ENCODE measurements at places on chromosomes 3 and 15.

- DNase-seq: no peak
These were observed 43.0 kb downstream of the VGLL4 start for GRCh38 chr3:11600501-11601282.

- DNase-seq: no peak
These were observed 37.8 kb upstream of the ATP10A start for GRCh38 chr15:25900901-25901300.

DNA sequence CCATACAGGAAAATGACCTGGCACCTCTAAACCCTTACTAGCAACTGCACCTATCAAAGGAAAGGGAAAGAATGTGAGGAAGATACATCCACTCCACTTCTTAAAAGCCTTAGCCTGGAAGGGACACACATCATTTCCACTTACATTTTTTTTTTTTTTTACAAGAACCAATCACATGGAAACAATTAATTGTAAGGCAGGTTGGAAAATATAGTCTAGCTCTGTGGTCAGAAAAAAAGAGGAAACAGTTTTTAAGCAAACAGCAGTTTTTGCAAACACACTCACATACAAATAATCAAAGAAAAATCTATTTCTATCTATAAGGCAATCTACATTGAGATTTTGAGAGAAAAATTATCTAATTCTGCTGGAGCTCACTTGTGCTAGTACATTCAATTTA is 98.9 kb upstream of the SPRED1 start:
- DNase-seq: no peak

- DNase-seq: no peak
These were observed 303.2 kb upstream of the TLE3 start for GRCh38 chr15:70400766-70401541.

- DNase-seq: no peak
These were observed 113.6 kb downstream of the TMCO5A start for GRCh38 chr15:38048001-38048455.

- DNase-seq: no peak
These were observed 38.8 kb upstream of the PCSK6 start for GRCh38 chr15:101528108-101528916.

- DNase-seq: no peak
These were observed 107.7 kb upstream of the TSC22D2 start for GRCh38 chr3:150300388-150300787.

GRCh38 chr3:164306042-164306441 is 772.3 kb downstream of the SI start:
- no peak for DNase-seq

DNA sequence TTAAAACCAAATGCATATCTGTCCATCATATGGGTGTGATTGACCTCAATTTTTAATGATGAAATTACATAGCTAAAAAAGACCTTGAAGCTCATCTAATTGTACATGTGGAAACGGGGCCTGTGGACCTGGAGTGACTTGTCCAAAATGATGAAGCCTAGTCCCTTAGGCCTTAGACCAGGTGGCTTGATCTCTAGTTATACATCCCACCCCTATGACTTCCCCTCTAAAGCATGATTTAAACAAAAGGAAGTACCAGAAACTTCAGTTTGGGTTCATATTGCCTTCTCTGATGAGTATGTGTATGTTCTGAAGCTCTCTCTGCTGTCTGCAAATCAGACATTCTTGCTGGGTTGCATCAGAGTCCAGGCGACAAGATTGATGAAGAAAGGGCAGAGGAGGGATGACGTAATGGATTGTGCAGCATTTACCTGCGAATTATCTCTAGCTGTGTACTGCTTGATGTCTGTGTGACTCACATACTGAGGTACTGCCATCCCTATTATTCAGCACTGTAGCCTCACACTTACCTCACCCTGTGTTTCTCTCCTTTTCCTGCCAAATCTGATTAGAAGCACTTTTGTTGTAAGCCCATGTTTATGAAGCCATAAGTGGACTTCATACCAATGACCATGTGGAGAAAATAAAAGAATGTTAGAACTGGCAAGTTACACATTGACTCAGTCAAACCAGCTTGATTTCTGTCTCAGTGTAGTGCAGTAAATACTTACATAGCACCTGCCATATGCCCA is 111.5 kb downstream of the FILIP1L start:
- no peak for DNase-seq
